ENCODE measurements at places on chromosomes 3 and 15.

DNA sequence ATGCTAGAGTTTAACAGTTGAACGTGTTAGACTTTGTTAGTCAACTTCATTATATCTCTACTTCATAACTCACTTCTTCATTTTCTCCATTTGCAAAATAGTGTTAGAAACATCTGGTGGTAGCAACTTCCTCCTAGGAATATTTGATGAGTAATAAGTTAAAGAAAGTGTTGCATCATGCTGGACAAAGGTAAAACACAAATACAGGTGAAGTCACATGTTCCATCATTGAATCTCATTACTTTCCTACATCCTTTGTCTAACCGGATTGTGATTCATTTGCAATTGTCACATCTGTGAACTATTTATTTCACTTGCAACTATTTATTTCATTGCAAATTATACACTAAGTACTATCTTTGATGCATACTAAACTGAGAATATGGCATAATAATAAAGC is 186.5 kb downstream of the TUSC7 start:
- no peak for DNase-seq

DNA sequence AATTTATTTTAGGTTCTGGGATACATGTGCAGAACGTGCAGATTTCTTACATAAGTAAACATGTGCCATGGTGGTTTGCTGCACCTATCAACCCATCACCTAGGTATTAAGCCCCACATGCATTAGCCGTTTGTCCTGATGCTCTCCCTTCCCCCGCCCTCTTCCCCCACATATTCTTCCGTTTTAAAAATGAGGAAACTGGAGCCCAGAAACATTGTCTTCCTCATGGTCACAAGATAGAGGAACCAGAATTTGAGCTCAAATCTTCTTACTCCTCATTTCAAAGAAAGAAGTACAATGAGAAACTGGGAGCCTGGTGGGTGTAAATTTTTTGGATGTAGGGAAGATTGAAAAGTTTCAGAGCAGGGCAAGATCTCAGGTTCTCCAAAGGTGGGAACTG is 56.1 kb upstream of the USP3 start:
- no peak for DNase-seq

- no peak for DNase-seq
Measured at GRCh38 chr3:94070341-94070911, 7.6 kb downstream of the NSUN3 start.

- DNase-seq: no peak
Measured at GRCh38 chr15:74906067-74906449, 593 bp downstream of the FAM219B start.

DNA sequence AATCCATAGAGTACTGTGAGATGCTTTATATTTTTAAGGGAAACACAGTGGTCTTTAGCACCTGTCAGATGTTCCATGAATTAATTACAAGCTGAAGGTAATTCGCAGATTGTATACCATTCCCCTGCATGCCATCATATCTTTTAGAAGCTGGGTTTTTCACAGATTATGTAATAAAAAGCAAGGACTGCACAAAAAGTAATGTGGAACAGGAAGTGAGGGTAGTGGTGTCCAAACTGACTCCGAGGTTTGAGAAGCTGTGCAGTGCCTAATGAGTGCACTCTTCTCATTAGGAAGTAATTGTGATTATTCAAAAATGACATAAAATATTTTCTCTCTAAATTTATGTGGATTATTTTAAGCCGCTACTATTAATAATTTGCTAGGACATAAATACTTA is 123.2 kb downstream of the GOLIM4 start:
- DNase-seq: no peak
